ENCODE measurements at places on chromosomes 5 and 9.

GRCh38 chr5:59416026-59416425 lies 477.5 kb downstream of the PDE4D start:
- DNase-seq, result no peak

GRCh38 chr5:168328814-168329213 lies 37.4 kb downstream of the WWC1 start:
- no peak for DNase-seq

DNA sequence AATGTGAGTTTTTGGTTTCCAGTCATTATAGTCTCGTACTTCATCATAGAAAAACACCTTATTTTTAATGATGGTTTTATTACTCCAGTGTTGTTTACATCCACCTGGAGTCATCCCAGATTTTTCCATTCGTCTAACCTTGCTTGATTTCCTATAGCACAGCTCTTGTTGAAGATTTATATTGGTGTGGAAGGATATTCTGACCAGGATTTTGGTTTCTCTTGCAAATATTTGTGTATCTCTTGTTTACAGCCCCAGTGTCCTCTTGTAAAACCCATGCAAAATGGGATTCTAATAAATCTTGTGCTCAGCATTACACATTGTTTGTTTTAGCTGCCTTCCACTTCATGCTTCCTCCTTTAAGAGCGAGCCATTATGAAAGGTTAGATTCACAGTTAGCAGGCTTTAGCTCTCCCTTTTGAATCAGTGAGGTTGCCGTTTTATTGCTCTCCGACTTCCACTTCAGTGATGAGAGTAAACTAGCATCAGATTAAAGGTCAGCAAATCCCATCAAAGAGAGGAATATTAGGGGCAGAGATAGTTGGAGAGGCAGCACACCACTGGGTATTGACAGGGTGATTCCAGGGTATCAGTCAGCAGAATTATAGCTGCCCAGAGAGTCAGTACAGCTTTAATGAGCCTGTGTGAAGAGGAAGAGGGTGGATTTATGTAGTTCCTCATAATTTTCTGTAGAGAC lies 157.1 kb downstream of the PBX3 start:
- DNase-seq, result no peak

DNA sequence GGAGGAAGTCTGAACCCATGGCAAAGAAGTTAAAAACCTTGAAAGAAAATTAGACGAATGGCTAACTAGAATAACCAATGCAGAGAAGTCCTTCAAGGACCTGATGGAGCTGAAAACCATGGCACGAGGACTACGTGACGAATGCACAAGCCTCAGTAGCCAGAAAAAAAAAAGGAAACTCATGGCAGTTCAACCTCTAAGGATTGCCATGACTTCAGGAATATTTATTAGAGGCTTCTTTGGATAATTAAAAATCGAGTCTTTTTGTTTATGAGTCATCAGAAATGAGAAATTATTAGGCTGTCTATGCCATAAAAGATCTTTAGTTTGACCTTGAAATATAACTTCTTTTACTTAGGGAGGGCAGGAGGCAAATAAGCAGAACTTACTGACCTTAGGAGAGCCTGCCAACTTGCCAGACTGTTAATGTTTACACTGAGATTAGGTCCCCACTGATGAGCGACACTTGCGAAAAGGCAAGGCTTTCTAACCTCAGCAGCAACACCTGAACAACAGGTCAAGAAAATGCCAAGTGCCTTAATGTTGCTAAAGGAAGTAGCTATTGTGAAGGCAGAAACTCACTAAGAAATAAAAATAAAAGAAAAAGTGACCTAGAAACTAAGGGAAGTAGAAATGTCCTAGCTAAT lies 55.2 kb upstream of the TUSC1 start:
- no peak for DNase-seq

GRCh38 chr9:137317021-137317717 lies 15.1 kb upstream of the NRARP start:
- DNase-seq, result no peak

GRCh38 chr5:141211-141610 lies 49.2 kb downstream of the PLEKHG4B start:
- no peak for DNase-seq

DNA sequence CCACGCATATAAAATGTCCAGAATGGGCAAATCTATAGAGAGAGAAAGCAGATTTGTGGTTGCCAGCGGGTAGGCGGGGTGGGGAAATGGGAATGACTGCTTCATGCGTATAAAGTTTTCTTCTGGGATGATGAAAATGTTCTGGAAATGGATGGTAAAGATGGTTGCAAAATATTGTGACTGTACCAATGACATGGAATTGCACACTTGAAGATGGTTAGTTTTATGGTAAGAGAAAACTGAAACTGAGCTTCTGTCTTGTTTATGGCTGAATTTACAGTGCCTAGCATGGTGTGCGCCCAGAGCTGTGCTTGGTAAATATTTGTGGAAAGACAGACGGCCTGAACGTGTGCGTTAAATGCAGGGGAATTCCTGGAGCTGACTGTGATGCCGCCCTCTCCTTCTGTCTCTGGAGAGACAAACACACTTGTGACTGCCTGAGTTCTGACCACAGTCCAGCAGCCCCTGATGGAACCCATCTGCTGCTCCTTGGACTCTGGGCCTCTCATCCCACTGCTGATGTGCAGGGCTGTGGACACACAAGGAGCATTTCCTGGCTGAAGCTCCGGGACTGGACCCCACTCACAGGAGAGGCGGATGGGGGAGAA lies 8.6 kb upstream of the PTGES start:
- DNase-seq, result no peak

- DNase-seq, result no peak
These were observed 214.6 kb downstream of the CD180 start for GRCh38 chr5:66982056-66982387.

DNA sequence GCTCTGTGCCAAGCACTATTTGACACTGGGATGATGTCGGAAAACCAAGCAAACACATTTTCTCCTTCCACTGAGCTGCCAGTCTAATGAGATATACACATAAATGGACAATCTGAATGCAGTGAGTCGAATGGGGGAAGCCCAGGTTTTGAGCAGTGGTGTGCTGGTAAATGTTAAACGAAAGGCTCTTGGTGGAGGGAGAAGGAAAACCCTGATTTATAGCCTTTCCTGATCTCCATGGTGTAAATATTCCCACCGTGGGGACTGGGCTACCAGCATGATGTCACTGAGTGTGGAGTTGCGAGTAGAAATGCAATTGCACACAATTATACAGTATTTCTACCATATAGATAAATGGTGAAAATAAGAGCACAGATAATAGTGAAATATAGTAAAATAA lies 5.0 kb upstream of the GSN start:
- no peak for DNase-seq

DNA sequence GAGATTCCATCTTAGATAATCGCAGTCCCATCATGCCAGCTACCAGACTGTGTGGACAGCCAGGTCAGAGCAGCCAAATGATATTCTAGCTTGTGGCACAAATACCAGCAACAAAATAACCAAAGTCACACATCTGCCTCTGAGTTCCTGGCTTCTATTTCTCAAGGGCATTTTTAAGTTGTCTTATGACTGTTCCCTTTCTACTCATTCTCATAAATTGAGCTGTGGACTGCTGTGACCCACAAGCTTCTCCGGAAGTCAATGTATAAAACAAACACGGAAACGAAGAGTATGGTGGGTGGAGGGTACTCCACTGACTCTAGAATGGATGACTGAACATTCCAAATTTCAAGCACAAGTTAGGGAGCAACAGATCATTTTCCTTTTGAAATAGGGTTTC lies 43.9 kb downstream of the PDCD1LG2 start:
- no peak for DNase-seq

GRCh38 chr5:163838738-163839137 lies 333.3 kb downstream of the MAT2B start:
- DNase-seq, result no peak

DNA sequence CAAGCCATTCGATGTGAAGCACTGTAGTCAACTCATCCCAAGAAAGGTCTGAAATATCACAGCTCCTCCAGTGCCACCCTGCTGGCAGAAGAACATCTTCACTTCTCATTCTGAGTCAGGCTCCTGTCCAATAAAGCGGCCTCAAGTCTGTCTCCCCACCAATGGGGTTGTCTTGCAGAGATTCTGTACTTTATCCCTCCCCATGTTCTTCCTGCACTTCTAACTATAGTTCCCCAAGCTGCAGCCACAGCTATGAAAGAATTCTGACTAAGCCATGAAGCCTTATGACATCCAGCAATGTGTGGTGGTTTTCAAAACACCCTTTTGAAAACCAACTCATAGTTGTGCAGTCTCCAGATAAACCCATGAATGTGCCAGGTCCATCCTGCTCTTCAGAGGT lies 6.8 kb downstream of the MACROH2A1 start:
- DNase-seq, result peak; percentile 6

DNA sequence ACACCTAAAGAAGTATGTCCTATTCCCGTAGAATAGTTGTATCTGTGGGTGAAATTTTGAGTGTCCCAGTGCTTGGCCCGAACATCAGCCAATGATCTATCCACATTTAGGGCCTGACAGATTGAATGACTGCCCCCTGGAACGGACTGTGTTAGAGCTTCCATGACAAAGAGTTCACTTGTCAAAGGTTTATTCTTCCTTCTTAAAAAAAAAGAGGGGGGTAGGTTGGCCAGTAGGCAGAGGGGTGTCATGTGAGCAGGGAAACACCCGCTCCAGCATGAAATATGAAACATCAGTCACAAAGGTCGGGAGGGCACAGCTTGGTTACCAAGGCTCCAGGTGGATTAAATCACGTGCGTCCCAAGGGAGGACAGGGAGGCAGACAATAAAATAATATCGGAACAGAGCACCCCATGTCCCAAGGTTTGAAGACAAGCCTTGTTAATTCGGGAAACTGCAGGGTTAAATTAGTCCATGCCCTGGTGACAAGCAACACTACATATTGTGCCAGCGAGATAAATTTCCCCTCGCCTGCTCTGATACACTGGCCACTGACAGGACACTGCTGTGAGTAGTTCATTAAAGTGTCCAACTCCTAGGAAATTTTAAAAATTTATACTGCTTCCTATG lies 401.2 kb downstream of the IRX1 start:
- no peak for DNase-seq

DNA sequence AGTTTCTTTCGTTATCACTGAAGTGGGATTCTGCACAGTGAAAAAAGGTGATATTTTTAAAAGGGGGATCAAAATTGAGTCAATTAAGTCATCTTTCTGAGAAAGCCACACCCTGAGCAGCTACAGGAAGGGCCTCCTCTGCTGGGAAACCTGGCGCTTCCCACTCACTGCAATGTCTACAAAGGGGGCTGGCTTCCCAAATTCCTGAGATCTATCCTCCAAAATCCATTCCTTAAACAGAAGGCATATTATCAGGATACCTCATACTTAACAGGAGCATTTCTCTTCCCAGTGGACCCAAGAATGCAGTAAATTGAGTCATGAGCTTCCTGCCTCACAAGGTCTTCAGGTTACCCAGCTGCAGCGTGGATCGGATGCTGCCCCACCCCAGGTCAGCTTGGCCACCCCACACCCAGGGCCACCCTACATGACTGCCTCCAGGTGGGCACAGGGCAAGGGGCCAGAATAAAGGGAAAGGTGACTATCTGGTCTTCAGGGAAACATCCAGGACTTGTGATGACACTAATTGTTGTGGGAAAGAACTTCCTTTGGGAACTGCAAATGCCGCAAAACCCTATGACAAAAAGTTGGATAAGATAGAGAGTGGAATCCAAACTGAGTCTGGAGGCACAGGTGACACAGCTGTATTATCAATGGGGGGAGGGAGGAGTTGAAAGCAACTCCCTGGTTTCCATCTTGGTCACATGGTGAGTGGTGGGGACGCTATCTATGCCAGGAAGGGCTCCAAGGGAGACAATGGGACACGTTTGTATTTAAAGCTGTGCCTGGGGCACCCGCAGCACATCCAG lies 42.3 kb downstream of the ROR2 start:
- no peak for DNase-seq

- DNase-seq, result no peak
These were observed 55.8 kb downstream of the PDCD1LG2 start for GRCh38 chr9:5566054-5566618.

DNA sequence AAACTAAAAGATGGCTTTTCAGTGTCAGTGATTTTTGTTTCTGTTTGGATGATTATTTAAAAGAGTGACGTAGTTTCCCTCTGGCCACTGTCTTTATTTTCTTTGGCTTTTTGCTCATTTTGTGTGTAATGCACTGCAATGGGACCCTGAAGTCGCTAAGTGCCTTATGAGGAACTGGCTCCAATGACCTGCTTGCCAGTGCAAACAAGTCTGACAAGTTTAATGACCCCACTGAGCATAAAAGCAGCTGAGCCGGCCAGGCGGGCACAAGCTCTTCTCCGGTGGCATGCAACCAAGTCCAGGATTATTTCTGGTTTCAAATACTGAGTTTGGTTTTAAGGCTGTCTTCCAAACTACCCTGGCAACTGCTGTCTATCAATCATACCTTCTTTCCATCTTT lies 15.6 kb upstream of the GNA14 start:
- no peak for DNase-seq

DNA sequence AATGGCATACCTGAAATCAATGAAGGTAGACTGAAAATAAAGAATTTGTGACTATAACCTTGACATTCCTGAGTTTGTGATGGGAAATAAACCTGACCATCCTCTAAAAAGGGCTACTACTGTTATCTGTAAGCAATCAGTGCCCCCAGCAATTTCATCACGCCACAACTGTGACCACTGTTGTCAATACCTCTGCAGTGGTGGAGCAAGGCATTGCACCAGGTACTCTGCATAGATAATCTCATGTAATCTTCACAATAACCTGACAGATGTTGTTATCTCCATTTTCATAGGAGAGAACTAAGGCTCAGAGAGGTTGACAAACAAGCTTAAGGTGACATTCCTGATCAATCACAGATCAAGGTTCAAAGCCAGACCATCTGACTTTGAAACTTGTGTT lies 38.5 kb upstream of the FRRS1L start:
- no peak for DNase-seq
